Hepatocyte (in vitro differentiated cells): ENCODE measurements at places on chromosomes 4 and X.

- no peak for DNase-seq
Observed at GRCh38 chrX:42459735-42460134, 318.2 kb downstream of the PPP1R2C start.

DNA sequence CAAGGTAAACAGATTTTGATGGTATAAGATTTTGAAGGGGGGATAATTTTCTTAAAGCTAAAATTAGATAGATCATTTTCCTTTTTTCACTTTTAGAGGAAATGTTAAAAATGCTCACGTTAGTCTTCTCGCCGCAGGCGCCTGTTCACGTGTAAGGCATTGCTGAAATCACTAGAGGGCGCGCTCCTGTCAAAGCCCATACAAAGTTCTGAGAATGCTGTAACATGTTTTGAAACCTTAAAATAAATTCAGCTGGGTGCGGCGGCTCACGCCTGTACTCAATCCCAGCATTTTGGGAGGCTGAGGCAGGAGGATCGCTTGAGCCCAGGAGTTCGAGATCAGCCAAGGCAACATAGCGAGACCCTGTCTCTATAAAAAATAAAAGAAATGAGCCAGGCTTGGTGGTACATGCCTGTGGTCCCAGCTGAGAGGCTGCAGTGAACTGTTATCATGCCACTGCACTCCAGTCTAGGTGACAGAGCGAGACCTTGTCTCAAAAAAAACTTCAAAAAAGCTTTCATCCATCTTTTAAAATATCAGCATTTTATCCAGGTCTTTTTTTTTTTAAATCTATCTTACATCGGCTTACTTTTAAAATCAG lies 138.0 kb downstream of the RBMX2 start:
- DNase-seq: peak; percentile 54

- no peak for DNase-seq
Observed at GRCh38 chrX:3378156-3378555, 31.7 kb upstream of the MXRA5 start.

- no peak for DNase-seq
Observed at GRCh38 chr4:76883147-76883546, 14.8 kb downstream of the SOWAHB start.

- no peak for DNase-seq
Observed at GRCh38 chrX:53440101-53440500, 5.9 kb upstream of the HSD17B10 start.

DNA sequence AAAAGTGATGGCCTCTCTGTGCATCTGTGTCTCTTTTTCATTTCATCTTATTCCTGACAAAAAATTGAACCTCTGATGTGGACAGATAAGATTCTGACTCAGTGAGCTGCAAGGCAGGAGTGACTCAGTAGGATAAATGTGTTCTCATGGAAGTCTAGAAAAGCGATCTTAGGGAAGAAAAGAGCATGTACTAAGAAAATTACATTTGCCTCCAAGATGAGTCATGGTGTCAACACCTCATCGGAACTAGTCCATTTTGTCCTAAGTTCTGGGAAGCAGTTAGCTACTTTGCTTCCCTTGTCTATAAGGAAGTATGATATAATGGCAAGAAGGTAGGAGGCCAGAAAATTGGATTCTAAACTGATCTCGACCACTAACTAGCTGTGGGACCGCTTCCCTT lies 83.5 kb upstream of the AFF2 start:
- no peak for DNase-seq

DNA sequence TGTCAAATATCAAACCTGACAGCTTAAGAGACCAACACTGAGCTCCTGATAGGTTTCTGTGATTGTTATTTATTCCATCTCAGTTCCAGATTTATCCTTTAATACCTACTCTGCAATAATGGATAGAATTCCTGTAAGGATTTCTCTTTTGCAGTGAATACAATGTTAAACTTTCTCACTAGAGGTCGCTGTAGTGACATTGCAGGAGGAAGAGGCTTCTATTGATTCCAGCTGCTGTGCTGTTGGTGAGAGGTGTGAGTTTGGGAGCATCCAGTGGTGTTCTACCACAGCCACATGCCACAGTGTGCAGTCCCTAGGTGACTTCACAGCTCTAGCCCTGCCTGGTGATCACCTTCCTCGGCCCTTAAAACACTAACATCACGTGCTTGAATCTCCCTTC lies 34.6 kb upstream of the DCAF8L2 start:
- DNase-seq: peak; percentile 37

GRCh38 chr4:16770710-16771285 lies 127.6 kb downstream of the LDB2 start:
- DNase-seq: no peak

DNA sequence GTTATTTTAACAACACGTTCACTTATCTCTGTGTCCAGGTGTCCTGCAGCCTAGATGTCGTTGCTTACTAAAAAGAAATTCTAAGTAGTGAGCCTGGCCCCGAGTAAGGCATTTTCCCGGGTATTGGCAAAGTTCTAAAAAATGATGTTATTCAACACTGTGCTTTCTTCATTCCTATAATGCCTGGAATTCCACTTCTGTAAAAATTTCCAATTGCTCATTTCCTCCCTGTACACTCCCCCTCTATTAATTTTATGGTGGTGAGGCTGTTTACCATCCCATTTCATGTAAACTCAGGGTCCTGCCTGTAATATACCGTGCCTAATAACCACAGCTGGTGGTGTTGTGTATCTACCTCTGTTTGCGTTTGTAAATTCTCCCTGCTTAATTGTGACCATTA lies 14.2 kb downstream of the BST1 start:
- no peak for DNase-seq

GRCh38 chr4:184573701-184574100 lies 75.5 kb downstream of the CASP3 start:
- no peak for DNase-seq

DNA sequence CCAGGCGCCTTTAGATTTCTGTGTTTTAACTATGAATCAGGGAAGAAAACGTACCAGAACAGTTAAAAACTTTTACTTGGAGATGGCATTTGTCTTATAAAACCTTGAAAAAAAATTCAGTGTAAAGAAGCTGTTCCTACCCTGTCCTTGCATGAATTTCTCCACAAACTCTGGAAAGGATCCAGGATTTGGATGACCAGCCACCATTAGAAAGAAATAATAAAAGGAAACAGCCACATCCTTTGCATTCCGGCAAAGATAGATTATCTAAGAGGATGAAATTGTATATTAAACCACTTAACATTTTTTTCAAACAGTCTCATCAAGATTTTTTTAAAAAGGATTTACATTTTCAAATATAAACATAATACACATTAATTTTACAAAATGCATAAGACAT lies 10.6 kb downstream of the SULT1E1 start:
- no peak for DNase-seq

DNA sequence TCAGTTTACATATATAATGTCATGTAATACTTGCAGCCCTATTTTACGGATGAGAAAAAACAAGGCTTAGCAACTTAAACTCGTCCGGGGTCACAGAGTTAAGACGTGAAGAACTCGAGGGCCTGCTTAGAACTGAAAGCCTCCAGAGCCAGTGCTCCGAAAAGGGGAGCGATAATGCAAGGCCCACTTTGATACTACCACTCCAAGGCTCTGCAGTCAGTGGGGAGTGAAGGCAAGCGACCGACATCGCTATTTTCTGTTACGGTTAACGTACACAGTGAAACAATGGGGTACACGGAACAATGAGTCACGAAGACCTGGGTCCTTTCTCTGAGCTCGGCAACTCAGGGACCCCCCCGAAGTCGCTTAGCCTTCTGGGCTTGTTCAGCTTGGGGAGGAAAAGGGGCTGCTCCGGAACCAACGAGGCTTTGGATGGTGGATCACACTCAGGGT lies 965 bp downstream of the PPA2 start:
- DNase-seq: no peak

- no peak for DNase-seq
Observed at GRCh38 chr4:39323821-39324220, 42.3 kb downstream of the RFC1 start.

DNA sequence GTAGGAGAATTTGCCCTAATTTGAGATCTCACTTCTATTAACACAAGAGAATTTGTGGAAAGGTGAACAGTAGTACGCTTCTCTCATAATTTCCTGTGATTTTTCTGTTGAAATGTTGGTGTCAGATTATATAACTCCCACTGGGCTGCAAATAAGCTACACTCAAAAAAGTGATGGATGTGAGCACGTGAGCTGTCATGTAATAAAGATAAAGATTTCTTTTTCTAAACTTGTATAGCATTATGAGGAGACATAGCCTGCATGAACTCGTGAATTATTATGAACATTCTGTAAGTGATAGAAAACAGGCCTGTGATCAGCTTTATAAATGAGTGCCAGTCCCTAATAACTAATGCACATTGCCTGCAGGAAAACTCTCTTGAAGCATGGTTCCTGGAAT lies 356.6 kb upstream of the ACTRT1 start:
- DNase-seq: no peak

GRCh38 chrX:42176789-42177188 lies 253.4 kb upstream of the CASK start:
- no peak for DNase-seq

DNA sequence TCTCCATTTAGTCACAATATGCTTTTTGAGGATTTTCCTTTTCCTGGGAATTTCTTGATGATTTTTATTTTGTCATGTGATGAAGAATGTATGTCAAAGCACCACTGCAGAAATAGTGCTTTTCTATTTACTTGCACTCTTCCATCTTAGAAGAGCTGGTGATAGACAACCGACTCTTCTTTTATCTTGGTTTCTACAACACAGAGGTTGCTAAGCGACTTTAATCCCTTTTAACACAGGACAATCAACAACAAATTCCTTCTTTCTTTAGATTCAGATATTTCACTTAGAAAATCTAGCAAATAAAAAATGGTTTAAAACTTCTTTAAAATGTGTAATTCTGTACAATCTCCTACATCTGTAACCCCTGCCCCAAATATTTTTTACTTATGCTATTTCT lies 34.6 kb downstream of the TET2 start:
- no peak for DNase-seq

DNA sequence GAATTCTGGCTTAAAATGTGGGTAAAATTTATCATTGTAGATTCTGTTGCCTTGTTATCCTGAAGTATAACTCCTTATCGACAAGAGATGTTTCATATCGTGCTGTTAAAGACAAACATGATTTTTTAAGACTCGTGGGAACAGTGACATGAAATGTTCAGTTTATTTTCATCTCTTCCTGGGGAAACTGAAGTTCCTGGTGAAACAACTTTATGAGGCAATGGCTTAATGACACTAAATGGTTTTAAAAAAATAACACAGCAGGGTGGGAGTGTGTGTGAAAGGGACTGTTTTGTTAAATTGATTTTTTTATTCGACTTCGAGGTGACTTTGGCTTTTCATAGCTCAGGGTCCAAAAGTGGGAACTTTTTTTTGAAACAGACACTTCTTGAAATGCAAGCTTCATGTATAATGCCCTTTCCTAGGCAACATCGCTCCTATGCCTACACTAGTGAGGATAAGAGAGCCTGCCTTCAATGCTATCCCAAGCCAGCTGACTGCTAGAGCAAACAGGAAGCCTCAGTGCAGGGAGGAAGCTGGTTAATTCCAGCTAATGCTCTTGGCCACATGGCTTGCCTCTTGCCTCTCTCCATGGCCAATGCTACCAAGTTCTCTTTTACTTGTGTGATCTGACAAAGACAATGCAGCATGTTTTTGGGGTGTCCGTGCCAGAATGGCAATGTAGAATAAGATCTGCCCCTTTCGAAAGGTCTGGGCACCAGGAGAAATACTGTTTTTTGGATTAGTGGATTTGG lies 80.9 kb upstream of the PLAC1 start:
- no peak for DNase-seq

- no peak for DNase-seq
Observed at GRCh38 chr4:154485127-154485773, 6.3 kb downstream of the DCHS2 start.
